Right forelimb (tissue), 1 donor: ENCODE measurements at places on chromosomes 13 and 19.
A peak's percentile ranks its signal among the peaks of the same experiment; 100 is the strongest.

- no peak for DNase-seq
These were observed 832.6 kb upstream of the SLITRK5 start for GRCh38 chr13:86838411-86839120.

GRCh38 chr19:37988758-37989635 is 82.0 kb downstream of the SIPA1L3 start:
- no peak for DNase-seq

DNA sequence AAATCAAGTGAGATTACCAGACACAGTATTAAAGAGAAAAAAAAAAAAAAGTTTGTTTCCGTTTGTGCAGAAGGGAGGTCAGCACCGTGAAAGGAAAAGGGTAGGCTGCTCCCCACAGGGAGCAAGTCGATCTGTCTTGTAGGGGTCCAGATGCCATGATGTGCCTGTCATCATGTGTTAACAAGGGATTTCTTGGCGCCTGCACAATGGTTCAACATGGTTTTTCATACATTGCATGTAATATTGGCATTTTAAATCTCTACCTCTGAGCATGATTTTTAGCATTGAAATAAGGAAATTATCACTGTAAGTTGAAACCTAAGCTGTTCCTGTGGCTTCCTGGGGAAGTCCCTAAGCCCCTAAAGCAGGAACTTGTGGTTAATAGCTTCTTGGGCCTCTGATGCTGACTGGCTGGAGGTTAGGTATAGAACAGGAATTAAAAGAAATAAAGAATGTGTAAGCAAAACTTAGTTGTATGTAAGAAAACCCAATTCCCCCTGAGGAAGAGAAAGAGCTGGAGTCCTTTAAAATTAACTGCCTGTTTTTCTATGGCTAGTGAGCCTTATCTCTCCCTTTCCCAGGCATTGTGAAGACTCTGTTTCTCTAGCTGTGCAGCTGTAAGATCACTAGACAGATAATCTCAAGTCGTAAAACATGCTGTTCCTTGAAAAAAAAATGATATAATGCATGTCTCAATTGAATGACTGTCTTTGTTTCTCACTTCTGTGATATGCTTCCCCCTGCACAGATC is 7.4 kb upstream of the FCGBP start:
- no peak for DNase-seq

DNA sequence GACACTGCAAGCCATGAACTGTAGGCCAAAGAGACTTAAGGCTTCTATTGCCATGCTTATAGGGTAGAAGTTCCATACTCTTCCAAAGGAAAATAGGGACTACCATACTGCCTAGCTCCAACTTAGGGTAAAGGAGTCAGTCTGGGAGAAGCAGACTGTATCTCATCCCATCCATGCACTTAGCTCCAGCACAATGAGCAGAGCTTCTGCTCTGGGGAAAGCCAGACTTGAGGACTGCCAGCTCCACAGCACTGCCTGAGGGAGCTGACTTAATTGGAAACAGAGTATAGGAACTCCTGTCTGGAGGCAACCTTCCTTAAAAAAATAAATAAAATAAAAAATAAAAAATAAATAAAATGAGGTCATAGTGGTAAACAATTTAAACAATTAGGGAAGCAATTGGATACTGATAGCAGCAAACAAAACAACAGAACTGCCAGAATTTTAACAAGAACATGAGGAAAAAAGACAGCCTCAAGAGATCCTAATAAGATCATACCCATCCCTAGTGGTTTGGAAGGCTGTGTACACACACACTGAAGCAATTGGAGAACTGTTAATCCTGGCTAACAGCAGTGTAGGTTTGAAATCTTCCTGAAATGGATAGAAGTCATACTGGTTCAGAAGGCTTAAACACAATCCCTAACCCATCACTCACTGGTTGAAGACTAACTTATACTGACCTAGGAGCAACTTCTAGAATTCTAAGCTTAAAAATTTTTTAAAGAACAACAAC is 550.1 kb downstream of the TBC1D4 start:
- DNase-seq = no peak

DNA sequence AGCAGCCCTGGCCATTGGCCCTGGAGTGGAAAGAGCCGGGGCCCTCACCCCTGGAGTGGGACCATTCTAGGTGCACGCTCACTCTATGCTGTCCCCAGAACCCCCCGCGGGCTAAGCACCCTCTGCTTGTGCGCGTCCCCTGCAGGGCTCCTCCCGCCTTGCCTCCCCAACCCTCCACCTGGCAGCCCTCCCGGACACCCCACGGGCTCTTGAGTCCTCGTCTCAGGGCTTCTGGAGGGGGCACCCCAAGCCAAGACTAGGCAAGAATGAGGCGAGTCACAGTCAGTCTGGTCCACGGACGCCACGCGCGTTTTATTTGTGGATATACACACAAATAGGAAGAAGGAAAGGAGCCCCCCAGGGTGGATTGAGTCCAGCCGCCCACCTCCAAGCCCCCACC is 7.0 kb upstream of the TMEM161A start:
- DNase-seq = no peak

DNA sequence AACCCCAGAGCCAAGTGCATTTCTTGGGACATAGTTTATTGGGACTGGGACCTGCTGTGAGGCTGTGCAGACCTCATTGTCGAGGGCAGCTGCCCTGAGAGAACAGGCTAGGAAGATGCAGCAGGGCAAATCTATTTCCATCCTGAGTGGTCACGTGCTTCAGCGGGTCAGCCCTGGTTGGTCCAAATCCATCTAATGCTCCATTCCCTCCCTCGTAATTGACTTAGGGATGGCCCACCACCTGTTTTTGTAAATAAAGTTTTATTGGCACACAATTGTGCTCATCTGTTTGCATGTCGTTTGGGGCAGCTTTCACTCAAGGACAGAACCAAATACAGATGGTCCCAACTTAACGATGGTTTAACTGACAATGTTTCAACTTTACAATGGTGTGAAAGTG is 75.5 kb upstream of the ADGRE5 start:
- no peak for DNase-seq

DNA sequence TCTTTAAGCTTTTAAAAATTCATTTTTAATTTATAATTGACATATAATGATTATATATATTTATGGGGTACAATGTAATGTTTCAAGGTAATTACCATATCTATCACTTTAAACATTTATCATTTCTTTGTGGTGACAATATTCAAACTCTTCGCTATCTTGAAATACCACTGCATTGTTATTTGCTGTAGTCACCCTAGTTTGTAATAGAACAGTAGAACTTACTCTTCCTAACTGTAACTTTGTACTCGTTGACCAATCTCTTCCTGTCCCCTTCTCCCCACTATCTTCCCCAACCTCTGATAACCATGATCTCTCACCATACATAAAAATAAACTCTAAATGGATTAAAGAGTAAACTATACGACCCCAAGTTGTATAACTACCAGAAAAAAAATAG is 20.4 kb downstream of the COG6 start:
- no peak for DNase-seq

DNA sequence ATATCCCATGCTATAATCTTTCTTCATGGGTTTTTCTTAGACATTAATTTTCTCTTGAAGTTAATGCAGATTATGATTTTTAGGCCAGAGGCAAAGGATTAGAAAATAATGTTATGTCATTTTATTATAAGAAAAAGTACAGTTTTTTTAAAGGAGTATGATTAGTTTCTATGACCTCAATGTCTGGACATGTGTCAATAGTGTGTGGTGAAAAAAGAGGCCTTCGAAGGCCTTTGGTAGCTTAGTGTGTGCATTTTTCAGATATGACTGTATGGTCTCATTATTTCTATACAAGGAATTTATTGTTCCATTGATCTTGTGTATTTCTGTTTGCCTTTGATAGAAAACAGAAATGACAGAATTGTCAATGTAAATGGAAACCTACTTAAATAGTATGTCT is 195.6 kb downstream of the GPC5 start:
- DNase-seq = no peak

DNA sequence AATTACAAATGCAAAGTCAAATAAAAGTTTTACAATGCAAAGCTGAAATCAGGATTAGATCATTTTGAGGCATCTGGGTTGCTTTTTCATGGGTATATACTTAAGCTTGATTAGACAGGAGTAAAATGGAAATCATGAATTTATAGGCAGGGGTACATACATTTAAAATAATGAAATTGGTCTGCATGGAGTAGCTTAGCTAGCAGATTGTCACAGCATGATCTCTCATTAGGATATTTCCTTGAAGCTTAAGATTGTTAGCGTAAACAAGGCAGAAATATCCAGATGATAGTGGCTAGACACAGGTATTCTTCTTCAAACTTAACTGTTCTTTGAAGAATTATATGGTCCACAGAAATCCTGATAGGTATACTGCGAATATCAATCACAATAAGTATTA is 1627.0 kb upstream of the PCDH20 start:
- no peak for DNase-seq

- no peak for DNase-seq
These were observed 126.4 kb downstream of the TNFRSF19 start for GRCh38 chr13:23696610-23697009.

- no peak for DNase-seq
These were observed 33.0 kb upstream of the TSC22D1 start for GRCh38 chr13:44609137-44609536.

DNA sequence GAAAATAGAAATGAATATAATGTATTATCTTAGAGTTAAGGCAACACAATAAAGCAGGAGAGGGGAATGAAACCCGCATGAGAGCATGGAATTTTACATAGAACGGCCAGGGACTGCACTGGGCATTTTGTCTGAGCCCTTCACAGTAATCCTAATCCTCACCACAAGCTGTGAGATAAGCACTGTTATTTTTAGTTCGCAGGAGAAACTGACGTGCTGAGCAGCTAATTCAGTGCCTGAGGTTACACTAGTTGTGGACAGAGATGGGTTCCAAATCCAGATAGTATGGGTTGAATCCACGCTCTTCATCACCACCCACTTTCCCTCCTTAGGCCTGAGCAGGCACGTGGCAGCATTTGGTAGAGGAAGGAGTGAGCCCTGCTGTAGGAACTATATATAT is 24.8 kb upstream of the ZNF527 start:
- no peak for DNase-seq

GRCh38 chr13:93505104-93505952 is 278.7 kb downstream of the GPC6 start:
- DNase-seq = no peak

DNA sequence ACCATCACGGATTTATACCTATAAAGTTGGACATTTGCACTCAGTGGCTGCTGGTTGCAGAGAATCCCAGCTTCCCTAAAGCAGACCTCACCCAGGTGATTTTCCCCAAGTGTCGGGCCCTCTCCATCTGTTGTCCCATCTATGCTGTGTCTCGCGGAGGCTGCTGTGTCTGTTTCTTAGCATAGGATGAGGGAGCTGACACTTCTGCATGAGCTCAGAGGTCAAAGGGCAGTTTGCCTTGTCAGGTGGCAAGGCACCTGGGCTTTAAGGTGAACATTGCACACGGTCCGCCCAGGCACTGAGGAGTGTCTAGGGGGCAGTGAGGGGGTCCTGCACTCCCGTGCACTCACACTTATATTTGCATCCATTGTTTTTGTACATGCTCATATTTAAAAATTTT is 151.6 kb downstream of the ZIC5 start:
- DNase-seq = no peak

- DNase-seq = no peak
These were observed 1.7 kb upstream of the DNAJB1 start for GRCh38 chr19:14519860-14520407.

DNA sequence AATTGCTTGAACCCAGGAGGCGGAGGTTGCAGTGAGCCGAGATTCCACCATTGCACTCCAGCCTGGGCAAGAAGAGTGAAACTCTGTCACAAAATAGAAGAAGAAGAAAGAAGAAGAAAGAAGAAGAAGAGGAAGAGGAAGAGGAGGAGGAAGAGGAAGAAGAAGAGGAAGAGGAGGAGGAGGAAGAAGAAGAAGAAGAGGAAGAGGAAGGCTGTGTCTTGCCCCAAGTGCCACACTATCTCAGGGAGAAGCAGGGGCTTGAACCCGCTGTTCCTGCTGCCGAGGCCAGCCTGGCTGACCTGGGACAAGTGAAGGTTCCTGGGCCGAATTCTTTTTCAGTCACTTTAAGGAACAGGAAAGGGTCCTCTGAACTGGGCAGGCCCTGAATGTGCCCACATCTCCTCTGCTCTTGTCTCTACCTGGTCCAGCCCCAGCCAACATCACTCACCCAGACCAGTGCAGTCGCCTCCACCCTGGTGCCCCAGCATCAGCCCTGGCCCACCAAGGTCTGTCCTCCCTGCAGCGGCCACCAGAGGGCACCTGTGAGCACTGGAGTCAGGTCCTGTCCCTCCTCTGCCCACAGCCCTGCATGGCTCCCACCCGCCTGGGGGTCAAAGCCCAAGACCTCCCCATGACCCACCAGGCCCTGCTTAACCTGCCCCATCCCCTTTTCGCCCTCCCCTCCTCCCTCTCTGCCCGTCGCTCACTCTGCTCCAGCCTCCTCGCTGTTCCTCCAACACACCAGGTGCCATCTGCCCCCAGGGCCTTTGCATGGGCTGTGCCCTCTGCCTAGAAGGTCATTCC is 20.0 kb downstream of the TICAM1 start:
- peak; percentile 84 for DNase-seq

DNA sequence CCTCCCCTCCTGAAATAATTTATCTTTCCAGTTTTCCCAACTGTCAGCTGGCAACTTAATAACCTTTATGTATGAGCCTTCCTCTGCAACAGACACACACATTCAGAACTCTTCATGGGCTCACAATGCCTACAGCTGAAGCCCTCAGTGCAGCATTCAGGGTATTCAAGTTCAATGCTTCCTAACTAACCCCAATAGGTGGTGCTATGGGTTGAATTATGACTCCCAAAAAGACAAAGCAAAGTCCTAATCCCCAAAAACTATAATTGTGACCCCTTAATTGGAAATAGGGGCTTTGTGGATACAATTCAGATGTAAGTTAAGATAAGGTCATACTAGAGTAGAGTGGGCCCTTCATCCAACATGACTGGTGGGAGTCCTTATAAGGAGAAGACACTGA is 202.2 kb downstream of the SUCLA2 start:
- DNase-seq = no peak

- DNase-seq = peak; percentile 71
These were observed 5.7 kb upstream of the NFIC start for GRCh38 chr19:3360421-3361383.

GRCh38 chr19:49988007-49988406 is 27.0 kb upstream of the SIGLEC11 start:
- DNase-seq = no peak

- no peak for DNase-seq
These were observed 16.7 kb downstream of the MYBPC2 start for GRCh38 chr19:50449236-50449899.

DNA sequence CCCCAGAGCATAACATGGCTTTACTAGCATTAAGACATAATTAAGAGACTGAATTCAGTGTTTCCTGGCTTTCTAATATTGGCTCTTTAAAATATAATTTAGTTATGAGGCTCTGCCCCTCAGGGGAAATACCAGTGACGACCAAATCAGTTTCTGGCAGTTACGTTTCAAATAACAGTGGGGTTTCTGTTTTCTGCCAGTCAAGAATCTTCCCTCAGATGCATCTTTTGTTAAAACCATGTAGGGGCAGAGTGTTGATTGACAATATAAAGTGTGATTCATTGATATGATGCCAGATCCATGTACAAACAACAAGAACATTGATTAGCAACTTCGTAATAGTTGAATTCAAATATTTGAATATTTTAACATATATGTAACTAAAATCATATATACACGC is 1169.7 kb downstream of the DIAPH3 start:
- no peak for DNase-seq
